HepG2 (cell line): ENCODE measurements at places on chromosomes 7 and 10.

GRCh38 chr10:13773496-13774170, 186.9 kb downstream of the PRPF18 start:
- no peaks in the 10 kb centered on the region for H3K27me3 ChIP-seq
- H3K27ac ChIP-seq: no peak overlapping the region
- H3K4me3 ChIP-seq: no peak overlapping the region
- no peaks in the 10 kb centered on the region for H3K4me1 ChIP-seq
- no peaks in the 10 kb centered on the region for H3K36me3 ChIP-seq
- DNase-seq: no peak

- H3K27ac ChIP-seq: no peak overlapping the region
- H3K4me3 ChIP-seq: no peak overlapping the region
- DNase-seq: no peak
- H3K4me1 ChIP-seq: no peaks in the 10 kb centered on the region
Measured at GRCh38 chr7:45073786-45074527, 14.8 kb downstream of the NACAD start.

DNA sequence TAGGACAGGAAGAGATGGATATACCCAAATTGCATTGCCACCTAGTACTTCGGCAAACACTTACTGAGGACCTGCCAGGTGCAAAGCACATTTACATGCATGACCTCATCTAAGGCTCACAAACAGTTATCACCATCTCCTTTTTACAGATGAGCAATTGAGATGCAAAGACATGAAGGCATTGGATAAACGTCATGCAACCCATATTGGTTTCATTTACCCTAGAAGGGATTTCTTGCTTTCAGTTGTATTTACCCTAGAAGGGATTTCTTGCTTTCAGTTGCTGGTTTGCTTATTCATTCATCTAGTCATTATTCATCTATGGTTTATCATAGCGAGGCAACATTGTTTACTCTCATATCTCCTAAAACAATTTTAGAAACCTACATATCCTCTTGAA, 52.2 kb downstream of the STEAP1B start:
- H3K4me3 ChIP-seq: no peak overlapping the region
- DNase-seq: no peak
- no peaks in the 10 kb centered on the region for H3K36me3 ChIP-seq

DNA sequence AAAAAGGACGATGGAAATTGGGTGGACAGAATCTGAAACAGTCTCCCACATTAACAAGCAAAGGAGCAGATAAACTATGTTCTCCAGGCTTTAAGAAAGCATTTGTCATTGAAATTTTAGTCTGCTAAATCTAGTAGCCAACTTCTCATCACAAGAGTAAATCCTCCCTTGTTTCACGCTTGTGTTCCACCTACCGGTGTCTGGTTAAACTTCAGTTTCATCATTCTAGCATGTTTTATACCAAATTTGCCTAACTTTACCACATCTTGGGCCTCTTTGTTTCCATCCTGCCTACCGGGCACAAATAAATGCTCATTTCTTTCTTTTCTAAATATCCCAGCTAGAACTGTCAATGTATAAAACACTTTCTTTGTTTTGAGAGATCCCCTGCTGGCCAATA, 5.8 kb downstream of the LIPA start:
- H3K27ac ChIP-seq: no peak overlapping the region
- H3K27me3 ChIP-seq: no peaks in the 10 kb centered on the region
- no peaks in the 10 kb centered on the region for H3K36me3 ChIP-seq
- no peak overlapping the region for H3K4me3 ChIP-seq
- no peak for DNase-seq

GRCh38 chr10:72134785-72135767, 46.7 kb upstream of the SPOCK2 start:
- H3K36me3 ChIP-seq: peaks cover 3% of the 10 kb centered on the region; the same call in 2 of the 3 replicates

GRCh38 chr7:152588350-152588749, 87.6 kb downstream of the XRCC2 start:
- no peaks in the 10 kb centered on the region for H3K36me3 ChIP-seq
- DNase-seq: peak; percentile 41
- no peaks in the 10 kb centered on the region for H3K4me1 ChIP-seq
- no peak overlapping the region for H3K27ac ChIP-seq
- no peaks in the 10 kb centered on the region for H3K27me3 ChIP-seq
